ENCODE measurements at places on chromosomes 3 and 15.

- DNase-seq = no peak
Observed at GRCh38 chr3:58361866-58362265, 29.2 kb downstream of the PXK start.

- no peak for DNase-seq
Observed at GRCh38 chr3:130795396-130795795, 48.8 kb upstream of the PIK3R4 start.

DNA sequence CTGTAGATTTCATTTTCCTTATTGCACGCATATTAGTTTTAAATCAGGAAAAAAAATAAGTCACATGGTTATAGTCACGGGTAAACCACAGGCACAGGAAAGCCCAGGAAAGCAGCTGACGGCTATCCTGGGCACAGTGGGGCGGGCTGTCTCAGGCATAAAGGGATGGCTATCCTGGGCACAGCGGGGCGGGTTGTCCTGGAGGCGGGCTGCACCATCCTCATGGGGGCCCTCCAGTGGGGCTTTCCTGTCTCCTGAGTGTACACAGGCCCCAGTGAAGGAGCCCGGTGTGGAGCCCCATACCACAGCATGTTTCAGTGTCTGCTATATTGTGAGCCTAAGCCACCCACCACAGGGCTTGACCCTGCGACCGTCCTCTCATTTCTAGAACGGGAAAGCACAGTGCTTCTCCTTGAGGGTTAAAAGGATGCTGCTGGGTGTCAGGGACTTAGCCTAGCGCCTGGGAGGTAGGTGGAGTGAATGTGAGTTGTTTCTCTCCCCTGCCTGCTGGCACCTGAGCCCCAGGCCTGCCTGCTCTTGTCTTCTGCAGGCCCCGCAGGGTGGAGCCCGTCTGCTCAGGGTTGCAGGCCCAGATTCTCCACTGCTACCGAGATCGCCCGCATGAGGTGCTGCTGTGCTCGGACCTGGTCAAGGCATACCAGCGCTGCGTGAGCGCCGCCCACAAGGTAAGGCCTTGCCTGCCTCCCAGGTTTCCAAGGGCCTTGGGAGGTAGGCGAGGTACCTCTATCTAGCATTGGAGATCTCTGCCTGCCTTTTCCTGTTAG is 25.9 kb upstream of the PLXNA1 start:
- DNase-seq = no peak

- no peak for DNase-seq
Observed at GRCh38 chr15:82907350-82907749, 45.2 kb downstream of the HOMER2 start.

GRCh38 chr3:79872483-79872882 is 104.7 kb upstream of the ROBO1 start:
- DNase-seq = no peak

DNA sequence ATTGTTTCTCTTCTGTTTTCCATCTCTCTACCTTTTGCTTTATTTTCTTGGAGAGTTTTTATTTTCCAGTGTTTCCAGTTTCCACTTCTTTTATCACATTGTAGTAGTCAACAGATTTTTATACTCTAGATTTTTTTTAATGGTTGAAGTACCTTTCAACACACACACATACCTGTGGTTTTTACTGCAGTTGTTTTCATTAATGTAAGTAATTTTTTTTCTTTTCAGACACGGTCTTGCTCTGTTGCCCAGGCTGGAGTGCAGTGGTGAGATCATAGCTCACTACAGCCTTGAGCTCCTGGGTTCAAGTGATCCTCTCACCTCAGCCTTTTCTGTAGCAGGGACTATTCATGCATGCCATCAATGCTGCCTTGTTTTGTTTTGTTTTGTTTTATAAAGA is 472.5 kb upstream of the SGO1 start:
- DNase-seq = no peak
